ENCODE measurements at places on chromosomes 1 and 21.

- no peak for DNase-seq
Observed at GRCh38 chr1:30192969-30193630, 530.3 kb downstream of the MATN1 start.

DNA sequence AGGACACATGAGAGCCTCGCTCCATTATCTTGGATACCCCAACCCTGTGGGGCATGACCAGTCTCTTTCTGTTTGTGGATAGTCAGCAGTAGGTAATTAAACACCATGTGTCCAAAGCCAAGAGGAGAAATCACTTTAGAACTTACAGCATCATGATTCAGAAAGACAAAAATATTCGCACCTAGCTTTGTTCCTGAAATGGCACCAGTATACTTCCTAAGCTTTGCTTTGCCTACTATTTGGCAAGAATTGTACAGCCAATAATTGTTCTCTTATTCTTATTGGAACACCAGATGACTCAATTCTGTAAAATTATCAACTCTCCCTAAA is 24.2 kb downstream of the TNFRSF9 start:
- DNase-seq: no peak

DNA sequence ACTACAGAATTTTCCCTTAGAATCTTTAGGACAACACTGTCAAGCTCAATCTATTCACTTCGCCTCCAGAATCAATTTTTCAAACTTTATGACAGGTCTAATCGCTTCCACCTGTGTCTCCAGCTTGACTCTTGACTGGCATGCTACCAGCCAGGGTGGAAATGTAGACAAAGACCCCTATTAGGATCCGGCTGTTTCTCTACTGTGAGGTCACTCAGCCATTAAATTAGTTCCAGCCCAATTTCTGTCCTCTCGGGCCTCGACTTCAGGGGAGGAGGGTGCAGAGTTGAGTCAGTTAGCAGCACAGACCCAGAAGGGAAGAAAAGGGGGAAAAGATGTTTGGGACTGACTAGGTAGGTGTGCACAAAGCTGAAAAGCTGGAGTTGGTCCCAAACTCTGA is 78.5 kb downstream of the HLCS start:
- no peak for DNase-seq

GRCh38 chr21:19767546-19767945 is 1230.7 kb upstream of the NCAM2 start:
- no peak for DNase-seq
